ENCODE measurements at places on chromosomes 2 and 18.

GRCh38 chr2:109463891-109464290 is 149.9 kb downstream of the SEPTIN10 start:
- DNase-seq = no peak

- DNase-seq = no peak
Measured at GRCh38 chr2:86671337-86671981, 47.8 kb upstream of the RNF103 start.

DNA sequence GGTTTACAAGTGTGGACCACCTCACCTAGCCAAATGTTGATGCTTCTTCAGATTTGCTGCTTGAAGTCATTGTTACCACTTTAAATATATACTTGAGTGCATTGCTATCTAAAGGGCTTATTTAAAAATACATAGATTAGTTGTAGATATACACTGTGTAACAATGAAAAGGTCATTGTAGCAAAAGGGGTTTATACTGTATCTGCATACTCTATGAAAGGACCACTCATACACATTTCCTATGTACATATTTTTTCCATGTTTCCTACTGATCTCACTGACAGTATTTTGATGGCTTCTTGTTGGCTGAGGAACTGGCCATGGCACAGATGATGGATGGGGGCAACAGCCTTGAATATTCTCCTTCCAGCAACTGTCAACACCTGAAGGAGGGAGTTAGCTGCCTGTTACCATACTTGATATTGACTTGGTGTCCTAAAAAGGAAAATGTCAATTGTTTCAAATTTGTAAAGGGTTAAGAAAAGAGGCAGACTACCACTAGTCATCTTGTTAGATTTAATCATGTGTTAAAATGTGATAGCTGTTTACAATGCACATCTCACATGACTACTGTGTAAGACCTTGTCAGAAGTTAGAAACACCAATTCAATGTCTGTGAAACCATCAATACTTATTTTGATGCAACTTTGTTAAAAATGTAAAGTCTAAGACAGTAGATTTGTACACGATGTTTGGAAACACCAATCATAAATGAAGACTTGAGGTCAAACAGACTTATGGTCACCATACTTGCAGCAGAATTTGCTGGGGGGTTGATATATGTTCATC is 33.5 kb downstream of the RAB10 start:
- DNase-seq = no peak

- DNase-seq = no peak
Measured at GRCh38 chr2:208529796-208530195, 123.2 kb downstream of the PTH2R start.

GRCh38 chr2:102422910-102423309 is at the start of gene IL18RAP:
TSS of gene IL18RAP (plus strand) at chr2:102423160. CDS start at chr2:102423278, 118 bp downstream.
- no peak for DNase-seq

DNA sequence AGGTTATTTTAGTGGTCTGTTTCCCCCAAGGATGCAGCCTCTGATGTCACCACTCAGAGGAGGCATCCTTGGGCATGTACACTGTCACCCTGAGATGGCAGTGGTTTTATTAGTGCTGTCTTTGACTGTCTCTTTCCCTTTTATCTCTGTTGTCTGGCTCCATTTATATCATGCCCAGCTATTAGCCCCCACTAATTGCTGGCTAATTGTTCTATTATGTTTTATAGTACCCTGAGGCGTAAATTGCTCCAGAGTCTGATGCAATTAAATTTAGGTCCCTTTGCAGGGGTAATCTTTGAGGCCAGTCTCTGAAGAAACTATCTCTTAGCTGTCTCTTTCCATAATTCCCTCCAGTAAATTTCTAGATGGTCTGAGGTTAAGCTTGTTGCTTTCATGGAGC is 301.0 kb upstream of the KLHL29 start:
- no peak for DNase-seq

DNA sequence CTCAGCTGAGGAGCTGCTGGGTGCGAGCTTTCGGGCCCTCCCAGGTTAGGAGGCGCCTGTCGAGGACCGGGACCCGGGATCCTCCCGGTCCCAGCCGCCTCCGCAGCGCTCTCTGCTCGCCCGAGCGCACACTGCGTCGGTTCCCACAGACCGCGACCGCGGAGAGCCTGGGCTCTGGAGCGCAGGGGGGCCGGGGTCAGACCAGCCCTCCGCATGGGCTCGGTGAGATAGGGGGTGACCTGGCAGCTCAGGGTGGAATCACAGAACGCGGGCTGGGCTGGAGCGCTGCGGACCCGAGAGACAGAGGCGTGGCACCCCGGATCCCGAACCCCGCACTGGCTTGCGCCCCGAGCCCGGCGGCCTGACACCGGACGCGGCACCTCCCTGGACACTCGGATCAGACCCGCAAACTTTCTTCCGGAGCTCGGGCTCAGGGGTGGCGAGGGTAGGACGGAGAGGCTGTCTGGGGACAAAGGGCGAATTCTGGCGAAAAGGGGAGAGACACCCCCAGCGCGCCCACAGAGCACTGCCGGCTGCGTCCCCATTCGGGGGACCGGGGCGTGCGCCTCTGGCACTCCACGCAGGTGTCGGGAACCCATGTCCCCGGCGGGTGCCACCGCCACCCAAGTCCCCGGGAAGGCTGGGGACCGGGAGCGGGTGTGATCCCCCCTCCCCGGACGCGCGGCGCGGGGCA is 612 bp downstream of the DIPK1C start:
- no peak for DNase-seq

DNA sequence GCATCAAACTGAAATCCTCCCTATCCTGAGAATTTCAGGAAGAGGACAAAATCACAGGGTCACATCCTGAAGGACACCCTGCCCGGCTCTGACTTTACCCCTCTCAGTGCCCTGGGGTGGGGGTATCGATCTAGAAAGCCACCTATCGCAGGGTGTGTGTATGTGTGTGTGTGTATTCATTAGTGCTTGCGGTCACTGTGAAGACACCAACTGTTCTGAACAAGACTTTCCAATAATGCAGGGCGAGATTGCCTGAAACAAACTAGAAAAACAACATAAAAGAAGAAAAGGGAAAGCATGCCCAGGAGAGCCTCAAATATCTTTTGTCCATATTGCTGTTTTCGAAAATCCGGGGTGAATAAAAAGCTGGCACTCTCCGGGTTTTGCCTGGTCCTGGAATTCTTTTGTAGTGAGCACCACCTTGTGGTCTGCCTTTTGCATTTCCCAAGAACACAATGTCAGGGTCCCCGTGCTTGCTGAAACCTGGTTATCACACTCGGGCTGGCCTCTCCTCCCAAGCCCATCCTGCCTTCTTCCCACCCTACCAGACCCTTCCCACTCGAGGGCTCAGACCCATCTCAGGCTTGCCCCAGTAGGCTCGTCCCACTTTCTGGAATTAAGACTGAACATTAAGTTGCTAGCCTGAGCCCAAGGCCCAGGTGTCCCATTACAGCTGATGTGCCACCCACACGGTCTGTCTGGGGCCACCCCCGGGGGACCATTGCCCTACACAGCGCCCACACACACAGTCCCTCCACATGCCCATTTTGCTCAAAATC is 25.0 kb upstream of the COPS8 start:
- DNase-seq = no peak

DNA sequence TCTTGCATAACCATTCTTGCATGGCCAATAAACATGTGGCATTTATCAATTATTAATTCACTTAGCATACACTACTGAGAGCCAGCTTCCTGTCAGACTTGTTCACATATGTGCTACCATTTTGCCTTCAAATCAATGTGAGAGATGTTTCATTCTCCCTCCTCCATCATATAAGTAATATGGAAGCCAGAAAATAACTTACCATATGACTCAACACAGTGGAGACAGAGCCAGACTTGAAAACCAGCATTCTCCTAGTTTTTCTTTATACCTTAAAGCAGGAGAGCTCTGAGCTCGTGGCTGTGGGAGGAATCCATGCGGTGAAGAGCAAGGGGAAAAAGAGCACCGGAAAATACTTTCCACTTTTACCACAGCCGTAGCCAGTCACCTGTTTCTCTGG is 215.0 kb upstream of the LRATD1 start:
- no peak for DNase-seq

- no peak for DNase-seq
Measured at GRCh38 chr2:40304340-40304739, 147.6 kb downstream of the SLC8A1 start.

DNA sequence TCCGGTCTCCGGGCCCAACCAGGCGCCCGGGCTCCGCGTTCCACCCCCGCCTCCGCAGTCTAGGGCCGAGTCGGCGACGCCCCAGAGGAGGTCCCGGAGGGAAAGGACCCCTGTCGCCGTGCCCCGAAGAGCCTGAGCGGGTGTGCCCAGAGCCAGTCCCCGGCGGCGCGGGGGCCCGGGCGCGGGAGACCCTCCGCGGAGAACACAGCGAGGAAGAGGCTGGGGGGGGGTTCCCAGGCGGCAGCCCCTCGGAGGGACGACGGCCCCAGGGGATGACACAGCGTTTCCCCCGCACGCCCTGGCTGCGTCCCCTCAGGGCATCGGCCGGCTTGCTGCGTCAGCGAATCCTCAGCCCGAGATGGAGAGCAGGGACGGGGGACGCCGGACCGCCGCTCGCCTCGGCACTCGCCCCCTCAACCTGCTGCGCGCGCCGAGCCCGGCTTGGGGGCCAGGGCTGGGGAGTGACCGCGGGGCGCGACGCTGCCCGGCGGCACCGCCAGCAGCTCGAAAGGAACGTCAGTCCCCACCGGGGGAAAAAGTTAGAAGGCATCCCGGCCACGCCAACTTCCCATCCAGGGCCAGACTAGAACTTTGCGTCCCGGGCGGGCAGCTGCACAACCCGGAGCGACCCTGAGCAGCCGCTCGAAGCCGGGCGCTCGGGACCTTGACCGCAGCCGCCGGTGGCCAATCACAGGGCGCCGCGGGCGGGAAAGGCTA is 711 bp downstream of the SFXN5 start:
- peak; percentile 26 for DNase-seq

GRCh38 chr18:11909591-11910026 is 1.5 kb upstream of the MPPE1 start:
- DNase-seq = no peak

- no peak for DNase-seq
Measured at GRCh38 chr2:178109813-178110212, 2.4 kb upstream of the RBM45 start.

- DNase-seq = no peak
Measured at GRCh38 chr18:55152801-55153200, 193.5 kb upstream of the CCDC68 start.

Data from activated CD8-positive, alpha-beta memory T cell treated with anti-CD3 and anti-CD28 coated beads for 48 hours (primary cell).